ENCODE measurements at places on chromosomes 7 and 10.

- no peak for DNase-seq
These were observed 85.2 kb downstream of the ADAM12 start for GRCh38 chr10:126302826-126303665.

DNA sequence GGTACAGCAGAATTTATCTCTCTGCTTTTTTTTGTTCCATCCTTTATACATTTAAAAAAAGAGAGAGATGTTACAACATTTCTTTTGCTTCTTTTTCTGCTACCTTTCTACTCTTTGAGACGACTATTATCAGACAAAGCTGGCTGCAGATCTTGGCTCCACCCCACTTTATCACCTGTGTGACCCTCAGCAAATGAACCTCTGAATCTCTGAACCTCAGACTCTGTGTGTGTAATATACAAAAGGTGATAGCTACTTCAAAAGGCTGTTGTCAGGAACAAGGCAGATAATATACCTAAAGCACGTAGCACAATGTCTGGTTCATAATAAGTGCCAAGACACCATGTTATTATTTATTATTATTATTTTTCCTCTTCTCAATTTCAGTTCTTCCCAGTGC, 32.6 kb upstream of the UBE2D1 start:
- no peak for DNase-seq

DNA sequence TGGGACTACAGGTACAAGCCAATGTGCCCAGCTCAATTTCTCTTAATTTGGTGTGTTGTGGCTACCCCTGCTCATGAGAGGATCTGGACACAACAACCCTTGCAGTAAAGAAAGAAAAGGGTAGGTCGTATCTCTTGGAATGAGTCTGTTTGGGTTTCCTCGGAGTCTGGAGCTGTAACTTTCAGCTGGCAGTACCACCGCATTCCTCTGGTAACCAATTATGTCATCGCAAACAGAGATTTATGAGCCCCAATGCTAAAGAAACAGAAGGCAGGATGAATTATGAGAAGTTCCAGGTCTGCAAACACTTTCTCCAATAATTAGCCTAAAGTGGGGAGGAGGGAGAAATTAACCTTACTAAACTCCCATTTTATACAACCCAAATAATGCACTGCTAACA, 186.6 kb upstream of the NRP1 start:
- no peak for DNase-seq

DNA sequence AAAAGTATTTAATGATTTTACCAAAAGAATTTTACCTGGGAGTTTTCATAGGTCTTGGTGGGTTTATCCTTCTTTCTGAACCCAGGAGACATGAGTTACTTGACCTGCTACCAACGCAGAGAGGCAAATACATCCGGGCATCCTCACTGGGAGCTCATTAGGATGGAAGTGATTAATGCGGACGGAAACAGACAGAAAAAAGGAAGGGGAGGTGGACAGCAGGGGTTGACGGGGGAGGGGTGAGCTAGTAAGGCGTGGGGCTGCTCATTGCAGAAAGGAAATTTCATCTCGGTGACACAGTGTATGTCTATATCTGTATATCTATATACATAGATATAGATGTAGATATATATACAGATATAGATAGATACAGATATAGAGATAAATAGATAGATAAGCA, 408.2 kb upstream of the ADARB2 start:
- DNase-seq, result no peak

DNA sequence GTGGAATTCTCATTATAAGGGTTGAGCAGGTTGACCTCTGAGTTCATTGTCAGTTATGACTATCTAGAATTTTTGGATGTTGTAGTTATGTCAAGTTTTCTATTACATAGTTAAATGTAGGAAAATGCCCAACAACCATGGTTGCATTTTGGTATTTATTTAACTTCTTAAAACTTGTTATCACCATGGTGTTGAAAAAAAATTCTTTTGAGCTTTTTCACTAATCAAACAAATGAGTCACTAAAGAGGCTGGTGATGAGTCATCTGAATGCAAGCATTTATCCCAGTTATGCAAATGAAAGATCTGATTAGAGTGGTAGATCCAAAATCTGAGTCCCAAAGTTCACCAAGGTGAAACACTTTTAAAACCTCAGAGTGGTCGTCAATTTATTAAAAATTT, 624.7 kb upstream of the IGFBP3 start:
- no peak for DNase-seq
